ENCODE measurements at places on chromosomes 3 and 15.

GRCh38 chr15:43277231-43277823 is 10.6 kb upstream of the TGM5 start:
- no peak for DNase-seq

GRCh38 chr3:195260280-195260905 is 10.6 kb downstream of the XXYLT1 start:
- DNase-seq, result no peak

GRCh38 chr3:180332608-180333007 is 269.4 kb upstream of the TTC14 start:
- DNase-seq, result no peak

GRCh38 chr3:178095522-178095921 is 440.7 kb upstream of the KCNMB2 start:
- no peak for DNase-seq

DNA sequence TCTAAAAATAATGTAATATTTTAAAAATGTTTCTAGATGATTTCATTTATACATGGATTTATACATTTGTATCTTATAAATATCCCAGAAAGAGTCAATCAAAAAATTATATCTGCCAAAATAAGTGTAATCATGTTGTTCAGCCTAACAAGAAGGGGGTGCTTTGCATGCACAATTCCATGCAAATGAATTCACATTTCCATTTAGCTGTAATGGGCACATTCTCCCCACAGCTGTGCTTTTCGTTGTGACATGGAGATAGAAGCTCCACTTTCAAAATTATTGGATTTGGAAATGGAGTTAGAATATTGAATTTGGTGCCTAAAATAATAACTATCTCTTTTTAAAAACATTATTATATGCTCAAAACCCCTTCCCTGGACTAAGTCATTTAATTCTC is 270.6 kb downstream of the PTPRG start:
- no peak for DNase-seq

Measured in activated CD4-positive, alpha-beta T cell treated with anti-CD3 and anti-CD28 coated beads for 24 hours (primary cell).